NCI-H1105 treated with DMSO at 0.1 percent for 48 hours (cell line): ENCODE measurements at places on chromosomes 5 and 9.

DNA sequence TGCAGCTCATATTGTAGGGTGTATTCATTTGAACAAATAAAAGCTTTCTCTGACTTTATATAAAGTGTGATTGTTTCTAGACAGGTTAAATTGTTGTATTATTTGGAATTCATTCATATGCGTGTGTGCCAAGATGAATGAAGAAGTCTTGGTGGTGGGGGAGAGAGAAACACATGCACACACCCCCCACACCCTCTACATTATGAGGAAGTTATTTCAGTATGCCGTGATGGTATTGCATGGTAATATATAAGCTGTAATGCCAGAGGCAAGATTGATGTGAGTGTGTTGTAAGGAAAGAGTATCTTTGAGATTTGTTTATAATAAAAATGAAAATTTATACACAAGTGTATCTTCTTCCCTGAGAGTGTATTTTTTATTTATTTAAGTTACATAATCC lies 71.0 kb downstream of the IPO11 start:
- DNase-seq = no peak

DNA sequence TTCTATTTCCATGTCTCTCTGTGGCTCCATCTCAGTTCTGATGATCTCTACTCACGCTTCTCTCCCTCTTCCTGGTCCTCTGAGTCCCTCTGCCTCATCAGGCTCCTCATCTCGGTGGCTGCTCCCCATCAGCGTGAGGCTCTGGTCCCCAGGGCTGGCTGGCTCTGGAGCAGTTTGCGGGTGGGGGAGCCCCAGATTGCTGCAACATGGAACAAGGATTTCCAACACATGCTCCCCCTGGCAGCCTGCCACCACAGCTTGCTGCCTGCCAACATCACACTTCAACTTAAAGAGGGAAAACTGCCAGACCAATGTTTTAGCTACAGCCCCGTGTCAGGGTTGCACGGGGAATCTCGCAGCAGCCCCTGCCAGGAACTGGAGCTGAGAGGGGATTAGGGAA lies 77.2 kb upstream of the NEK6 start:
- DNase-seq = peak; percentile 93

GRCh38 chr5:50576686-50577256 lies 89.7 kb upstream of the PARP8 start:
- DNase-seq = no peak

DNA sequence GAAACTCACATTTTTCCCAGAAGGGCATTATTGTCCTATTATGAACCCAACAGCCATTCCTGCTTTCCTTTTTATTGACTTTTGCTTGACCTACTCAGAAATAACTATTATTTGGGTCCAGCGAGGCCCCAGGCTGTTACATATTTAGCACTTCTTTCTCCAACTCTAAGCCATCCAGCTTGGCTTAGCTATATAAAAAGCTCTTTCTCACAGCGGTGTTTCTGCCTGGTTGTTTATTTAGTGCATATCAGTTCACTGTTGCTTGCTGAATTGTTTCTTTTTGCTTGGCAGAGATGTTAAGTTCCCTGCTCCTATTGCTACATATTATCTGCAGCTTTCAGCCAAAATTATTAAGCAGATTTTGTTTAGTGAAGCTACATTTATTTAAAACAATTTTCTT lies 1156.8 kb upstream of the SEMA6A start:
- no peak for DNase-seq

DNA sequence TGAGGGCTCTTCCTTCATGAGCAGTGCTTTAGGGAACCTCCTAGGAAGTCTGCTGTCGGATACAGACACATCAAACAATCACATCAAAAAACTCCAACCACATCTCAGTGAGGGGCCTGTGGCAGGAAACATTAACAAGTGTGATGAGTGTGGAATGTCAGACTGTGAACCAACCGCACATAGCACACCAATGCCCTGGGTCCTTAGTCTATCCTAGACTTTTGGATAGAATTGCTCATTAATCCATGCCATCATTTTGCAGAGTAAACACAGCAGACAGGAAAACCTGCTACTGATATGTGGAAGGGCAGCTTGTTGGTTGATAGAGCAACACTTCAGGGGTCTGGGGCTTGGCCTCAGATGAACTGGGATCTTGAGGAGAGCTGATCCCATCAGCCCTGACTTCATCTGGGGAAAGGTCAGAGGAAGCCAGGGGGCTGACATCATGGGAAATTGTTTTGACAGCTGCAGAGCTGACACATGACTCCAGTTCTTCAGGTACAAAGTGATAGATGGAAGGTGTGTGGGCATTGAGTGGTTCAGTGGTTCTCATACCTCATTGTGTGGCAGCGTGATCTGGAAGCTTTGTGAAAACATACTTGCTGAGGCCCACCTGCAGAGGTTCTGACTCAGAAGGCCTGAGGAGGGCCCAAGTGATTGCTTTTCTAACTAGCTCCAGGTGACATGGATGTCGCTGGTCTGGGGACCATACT lies 193.3 kb downstream of the DIRAS2 start:
- DNase-seq = no peak

DNA sequence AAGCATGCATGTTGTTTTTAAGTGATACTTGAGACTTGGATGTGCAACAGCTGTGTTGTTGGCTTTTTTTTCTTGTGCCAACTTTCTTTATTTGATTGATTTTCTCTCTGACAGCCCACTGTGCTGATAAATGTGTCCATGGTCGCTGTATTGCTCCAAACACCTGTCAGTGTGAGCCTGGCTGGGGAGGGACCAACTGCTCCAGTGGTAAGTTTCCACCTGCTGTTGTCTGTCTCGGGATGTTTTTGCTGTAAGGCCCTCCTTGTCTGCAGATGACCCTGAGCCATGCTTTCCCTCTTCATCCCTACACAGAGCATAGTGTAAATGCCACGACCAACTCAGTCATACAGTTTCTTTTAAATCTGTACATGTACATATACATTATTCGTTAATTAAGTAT lies 79.2 kb downstream of the MEGF10 start:
- peak; percentile 15 for DNase-seq

DNA sequence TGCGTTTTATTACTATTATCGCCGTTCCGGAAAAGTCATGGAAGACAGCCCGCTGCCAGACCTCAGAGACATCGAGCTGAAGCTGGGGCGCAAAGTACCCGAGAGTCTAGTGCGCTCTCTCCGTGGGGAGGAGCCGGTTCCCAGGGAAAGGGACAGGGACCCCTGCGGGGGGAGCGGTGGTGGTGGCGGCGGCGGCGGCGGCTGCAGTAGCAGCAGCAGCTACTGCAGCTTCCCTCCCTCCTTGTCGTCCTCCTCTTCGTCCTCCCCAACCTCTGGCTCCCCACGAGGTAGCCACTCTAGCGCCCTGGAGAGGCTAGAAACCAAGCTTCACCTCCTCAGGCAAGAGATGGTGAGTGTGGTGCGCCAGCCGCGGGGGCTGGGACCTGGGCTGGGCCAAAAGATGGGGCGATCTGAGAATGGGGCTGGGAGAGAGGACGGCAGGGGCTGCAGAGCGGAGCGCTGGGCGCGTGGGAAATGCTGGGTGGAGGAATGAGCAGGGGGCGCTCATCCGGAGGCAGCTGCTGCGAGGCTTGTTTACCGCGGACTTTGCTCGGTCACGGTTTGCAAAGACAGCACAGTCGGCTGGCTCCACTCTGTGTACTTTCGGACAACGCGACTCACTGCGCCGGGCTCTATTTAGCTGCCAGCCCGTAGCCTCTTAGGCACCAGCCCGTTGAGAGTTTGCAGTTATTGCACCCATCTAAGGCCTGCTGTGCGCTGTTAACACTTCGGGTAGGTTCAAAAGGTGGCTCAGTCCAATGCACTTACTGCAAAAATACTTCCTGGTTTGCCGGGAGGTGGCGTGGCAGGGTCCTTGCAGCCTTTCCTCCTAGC lies 1.1 kb downstream of the LURAP1L start:
- DNase-seq = peak; percentile 86

GRCh38 chr9:112380825-112381221 lies 915 bp downstream of the HSDL2 start:
- no peak for DNase-seq

GRCh38 chr5:1540831-1541701 lies 17.3 kb upstream of the LPCAT1 start:
- no peak for DNase-seq

GRCh38 chr5:89302102-89302891 lies 419.3 kb upstream of the MEF2C start:
- no peak for DNase-seq

- peak; percentile 32 for DNase-seq
These were observed at the start of gene ZNF883 for GRCh38 chr9:113011911-113012381. ZNF883 (minus strand) TSS chr9:113012192.

DNA sequence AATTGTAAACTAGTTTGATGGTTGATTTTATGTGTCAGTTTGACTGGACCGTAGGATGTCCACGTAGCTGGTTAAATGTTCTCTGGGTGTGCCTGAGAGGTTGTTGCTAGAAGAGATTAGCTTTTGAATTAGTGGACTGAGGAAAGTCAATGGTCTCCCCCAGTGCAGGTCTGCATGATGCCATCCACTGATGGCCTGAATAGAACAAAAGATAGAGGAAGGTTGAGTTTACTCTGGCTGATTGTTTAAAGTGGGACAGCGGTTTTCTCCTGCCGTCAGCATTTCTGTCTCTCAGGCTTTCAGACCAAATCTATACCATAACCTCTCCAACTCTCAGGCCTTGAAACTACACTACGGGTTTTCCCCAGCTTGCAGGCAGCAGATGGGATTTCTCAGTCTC lies 899.2 kb upstream of the WWC1 start:
- DNase-seq = no peak

DNA sequence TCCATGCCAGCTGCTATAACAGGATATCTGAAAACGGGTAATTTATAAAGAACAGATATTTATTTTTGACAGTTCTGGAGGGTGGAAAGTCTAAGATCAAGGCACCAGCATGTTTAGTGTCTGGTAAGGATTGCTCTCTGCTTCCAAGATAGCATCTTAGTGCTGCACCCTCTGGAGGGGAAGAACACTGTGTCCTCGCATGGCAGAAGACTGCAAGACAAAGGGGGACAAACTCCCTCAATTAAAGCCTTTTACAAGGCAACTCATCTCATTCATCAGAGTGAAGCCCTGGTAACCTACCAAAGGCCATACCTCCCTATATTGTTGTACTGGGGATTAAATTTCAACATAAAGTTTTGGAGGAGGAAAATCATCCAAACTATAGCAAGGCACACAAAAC lies 298.9 kb upstream of the EDIL3 start:
- no peak for DNase-seq

- no peak for DNase-seq
These were observed 253.7 kb downstream of the ICE1 start for GRCh38 chr5:5676218-5676617.

DNA sequence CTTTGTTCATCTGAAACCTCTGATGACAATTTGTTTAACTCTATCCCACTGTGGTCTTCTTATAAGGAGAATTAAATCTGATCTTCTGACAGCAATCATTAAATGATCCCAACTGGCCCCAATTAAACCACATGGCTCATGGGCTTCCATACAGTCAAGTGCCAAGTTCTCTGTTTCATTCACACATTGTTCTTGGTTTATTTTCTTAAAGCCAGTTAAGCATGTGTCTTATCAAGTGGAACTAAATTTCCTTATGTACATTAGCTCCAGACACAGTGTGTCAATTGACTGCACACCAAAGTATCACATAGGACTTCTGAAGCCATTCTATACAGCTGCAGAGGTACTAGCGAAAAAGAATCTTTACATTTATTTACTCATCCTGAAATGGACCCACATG lies 51.2 kb downstream of the MEF2C start:
- no peak for DNase-seq

GRCh38 chr5:54577937-54578653 lies 60.5 kb downstream of the SNX18 start:
- no peak for DNase-seq

DNA sequence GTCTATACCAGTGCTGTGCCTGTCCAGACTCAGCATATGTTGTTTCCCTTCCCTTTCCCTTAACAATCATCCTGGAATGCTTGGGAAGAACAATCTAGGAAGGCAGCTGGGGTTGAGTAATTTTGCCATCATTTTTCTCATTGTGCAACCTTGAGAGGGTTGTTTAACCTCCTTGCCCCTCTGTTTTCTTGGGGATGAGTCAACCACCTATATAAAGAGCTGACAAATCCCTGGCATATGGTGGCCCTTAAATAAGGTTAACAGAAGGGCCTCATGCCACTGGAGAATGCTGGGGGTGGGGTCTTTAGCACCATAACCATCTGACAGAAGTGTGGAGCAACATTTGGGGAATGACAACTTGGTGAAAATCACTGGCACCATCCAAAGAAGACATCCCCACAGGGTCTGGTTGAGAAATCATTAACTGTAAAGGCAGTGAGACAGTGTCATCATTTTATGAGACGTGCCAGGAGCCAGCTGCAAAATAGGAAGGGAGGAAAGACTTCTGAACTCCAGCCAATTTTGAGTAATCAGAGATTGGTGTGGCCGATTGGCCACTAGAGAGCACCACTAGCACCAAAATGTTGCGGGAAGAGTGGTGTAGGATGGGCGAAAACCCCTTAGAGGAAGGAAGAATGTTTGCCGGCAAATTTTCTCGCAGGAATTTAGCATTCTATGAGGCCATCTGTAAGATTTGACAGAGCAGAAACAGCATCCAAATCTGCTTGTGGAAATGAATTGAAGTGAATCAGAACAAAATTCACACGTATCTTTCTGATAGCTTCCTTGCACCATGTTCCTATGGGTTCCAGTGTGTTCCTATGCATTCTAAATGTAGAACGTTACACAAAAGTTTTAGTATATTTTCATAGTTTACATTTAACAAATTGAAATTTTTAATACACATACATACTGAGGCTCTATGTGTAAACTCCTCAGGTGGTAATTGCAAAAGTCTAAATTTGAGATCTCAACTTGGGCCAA lies 113.8 kb downstream of the MSX2 start:
- DNase-seq = no peak

DNA sequence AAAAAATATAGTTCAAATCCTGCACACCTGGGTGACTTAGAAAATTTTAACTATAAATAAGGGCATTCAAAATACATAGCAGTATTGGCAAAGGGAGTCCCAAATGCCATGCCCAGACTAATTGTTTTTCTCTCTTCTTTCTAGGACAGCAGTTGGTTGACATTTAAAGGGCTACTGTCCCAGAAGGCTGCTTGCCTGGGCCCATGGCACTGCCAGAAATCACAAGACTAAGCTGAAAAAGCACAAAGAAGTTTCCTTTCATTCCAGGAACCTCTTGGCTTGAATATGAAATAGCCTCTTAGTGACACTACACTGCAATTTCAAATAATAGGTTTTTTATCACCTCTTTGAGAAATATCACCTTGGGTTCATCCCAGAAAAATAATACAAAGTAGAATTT lies 388.9 kb upstream of the TRPC7 start:
- DNase-seq = no peak

GRCh38 chr5:180645274-180646204 lies 3.9 kb downstream of the FLT4 start:
- DNase-seq = no peak

- no peak for DNase-seq
These were observed 5.6 kb downstream of the BNC2 start for GRCh38 chr9:16864649-16865434.

DNA sequence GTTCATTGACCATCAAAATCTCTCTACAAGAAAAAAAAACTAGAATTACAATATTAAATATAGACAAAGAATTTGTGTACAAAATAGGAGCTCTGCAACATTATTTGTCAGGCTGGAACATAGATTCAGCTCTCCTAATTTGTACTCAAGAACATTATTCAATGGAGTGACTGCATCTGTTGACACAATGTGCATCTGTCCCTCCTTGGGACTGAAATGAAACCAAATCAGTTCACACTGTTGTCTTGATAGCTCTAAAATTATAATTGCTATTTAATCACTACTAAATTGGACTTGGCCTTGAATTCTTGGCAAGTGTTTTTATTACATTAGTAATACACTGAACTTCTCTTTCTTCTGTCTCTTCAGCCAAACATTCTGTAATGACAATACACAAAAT lies 47.7 kb downstream of the FTMT start:
- DNase-seq = peak; percentile 78

GRCh38 chr5:119452060-119452372 lies 281 bp upstream of the HSD17B4 start:
- DNase-seq = no peak
